Activated CD8-positive, alpha-beta memory T cell treated with anti-CD3 and anti-CD28 coated beads, Interleukin-2, amount 50 U/mL, for 48 hours (primary cell): ENCODE measurements at places on chromosomes 7 and 10.

GRCh38 chr7:87231258-87231657 lies 11.7 kb upstream of the TMEM243 start:
- no peak for DNase-seq

- no peak for DNase-seq
These were observed 7.6 kb downstream of the BPGM start for GRCh38 chr7:134654104-134654775.

GRCh38 chr7:158344706-158345300 lies 242.8 kb downstream of the PTPRN2 start:
- DNase-seq, result no peak

DNA sequence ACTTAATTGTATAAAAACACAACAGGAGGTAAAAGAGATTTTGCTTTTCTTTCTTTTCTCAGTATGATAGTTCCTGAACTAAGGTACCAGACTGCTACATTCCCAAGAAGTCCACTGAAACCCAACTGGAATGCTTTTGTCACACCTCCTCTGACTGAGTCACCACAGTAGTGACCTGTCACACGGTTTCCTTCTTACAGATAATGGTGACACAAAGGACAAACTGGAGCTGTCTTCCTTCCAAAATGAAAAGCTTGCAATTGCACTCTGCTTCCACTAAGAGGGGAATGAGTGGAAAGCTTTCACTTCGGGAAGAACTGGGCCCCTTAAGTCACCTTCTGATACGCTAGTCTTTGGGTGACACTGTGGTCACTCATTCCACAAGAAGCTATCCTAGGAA lies 122.2 kb downstream of the KMT2E start:
- DNase-seq, result no peak

DNA sequence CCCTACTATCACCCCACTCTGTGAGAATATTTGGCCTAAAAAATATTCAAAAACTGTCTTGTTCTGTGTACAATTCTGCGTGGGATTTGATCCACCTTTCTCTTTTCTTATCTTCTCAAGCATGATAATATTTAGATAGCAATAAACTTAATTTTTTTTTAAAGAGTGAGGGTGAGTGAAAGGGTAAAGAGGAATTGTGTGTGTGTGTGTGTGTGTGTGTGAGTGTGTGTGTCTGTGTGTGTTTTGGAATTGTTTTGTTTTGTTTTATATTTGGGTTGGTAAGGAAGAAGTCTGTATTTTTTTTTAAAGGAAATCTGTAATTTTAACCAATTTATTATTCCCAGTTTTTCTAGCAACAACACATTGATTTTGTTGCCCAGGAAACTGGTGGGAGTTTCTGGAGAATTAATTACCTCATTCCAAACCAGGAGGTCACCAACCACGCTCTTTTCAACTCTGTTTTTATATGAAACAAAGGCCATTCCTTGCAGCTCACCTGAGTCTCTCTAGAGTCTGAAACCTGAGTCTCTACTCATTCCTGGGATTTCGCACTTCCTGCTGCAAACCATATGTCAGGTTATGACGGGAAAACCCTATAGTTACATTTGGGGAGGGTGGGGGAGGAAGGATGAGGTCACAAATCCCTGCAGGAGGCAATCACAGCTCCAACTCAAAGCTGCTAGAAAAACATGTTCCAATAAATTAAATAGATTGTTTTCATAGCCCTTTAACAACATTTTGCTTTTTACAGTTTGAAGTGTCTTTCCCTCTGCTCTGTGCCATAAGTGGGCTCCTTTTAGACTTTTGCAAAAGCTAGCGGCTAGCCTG lies 38.1 kb upstream of the XPNPEP1 start:
- DNase-seq, result no peak

- no peak for DNase-seq
These were observed 239.2 kb downstream of the PARD3 start for GRCh38 chr10:34575882-34576281.

DNA sequence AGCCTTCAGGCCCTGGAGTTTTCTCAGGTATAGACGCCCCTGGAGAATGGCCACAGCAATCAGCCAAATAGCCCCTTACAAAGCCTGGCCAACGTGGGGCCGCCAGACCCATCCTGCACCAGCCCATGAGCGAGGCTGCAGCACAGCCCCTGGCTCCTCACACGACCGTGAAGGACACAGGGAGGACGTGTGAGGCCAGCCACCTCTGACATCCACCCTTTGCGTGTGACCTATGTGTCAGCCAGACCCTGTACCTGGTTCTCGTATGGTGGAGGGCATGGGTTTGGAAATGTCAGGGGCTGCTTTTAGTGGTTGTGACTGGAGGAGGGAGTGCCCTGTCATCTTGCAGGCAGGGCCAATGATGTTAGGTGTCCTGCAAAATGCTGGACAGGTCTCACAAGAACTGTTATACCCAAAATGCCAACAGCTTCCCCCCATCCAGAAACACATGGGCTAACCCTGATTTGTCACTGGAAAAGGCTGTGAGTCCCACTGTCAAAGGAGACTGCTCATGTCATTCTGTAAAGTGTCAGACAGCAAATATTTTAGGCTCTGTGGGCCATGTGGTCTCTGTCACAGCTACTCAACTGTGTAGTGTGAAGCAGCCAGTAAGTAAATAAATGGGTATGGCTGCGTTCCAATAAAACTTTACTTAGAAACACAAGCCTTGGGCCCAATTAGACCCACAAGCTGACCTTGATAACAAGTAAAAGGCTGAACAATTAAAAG lies 30.0 kb downstream of the NOD1 start:
- DNase-seq, result no peak

GRCh38 chr7:102190776-102191350 lies 95.8 kb upstream of the SH2B2 start:
- DNase-seq, result no peak

DNA sequence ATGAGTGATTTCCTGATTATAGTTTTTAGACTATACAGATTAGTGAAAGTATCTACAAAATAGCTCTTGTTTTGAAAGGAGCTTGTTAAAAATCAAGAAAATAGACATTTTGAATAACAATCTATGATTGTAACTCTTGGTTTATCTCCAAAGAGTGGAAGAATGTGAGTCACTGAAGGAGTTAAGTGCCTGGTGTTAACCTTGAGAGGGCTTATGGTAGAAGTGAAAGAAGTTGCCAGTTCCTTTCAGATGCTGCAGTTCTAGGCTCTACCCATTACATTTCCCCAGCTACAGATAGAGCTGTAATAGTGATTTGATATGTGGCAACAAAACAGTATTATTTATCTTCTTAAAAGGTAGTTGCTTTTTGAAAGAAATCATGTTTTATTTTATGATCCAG lies 12.7 kb downstream of the NRBF2 start:
- no peak for DNase-seq

DNA sequence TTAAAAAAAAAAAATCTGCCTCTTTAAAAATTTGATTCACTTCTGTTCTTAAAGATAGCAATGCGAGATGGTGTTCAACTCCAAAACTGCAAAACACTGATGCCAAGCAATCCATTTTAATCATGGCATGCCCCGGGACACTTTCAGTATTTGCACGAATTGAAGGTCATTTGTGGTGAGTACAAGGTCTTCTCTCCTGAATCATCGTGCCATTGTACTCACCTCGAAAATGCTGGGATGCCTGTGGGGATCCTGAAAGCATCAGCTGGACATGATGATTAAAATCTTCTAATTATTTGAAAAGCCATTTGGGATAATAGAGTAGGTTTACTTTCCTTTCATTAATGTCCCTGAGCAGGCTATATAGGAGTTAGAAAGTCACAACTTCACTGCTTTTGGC lies 125.1 kb upstream of the NRP1 start:
- DNase-seq, result no peak

GRCh38 chr10:62252051-62252450 lies 16.6 kb downstream of the RTKN2 start:
- no peak for DNase-seq

GRCh38 chr10:133028956-133029355 lies 58.8 kb upstream of the ADGRA1 start:
- no peak for DNase-seq

- DNase-seq, result no peak
These were observed 237.3 kb downstream of the SEMA3A start for GRCh38 chr7:83957333-83957732.

DNA sequence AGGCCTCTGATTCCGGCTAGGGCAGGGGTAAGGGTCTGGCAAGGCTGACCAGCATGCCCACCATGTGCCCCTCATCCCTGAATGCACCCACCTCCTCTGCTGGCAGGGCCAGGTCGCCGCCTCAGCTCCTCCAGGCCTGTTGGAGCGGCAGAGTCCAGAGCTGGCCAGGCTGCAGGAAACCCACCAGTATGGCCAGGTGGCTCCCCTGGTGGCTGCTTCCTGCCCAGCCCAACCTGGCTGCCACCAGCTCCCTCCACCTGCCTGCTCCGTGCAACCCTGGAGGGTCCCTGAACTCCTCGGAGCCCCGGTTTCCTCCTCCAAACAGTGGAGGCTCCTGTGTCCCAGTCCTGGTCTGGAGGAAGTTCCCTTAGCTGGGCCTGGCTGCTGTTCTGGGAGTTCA lies 39.6 kb downstream of the MICALL2 start:
- DNase-seq, result no peak

- no peak for DNase-seq
These were observed 44.7 kb upstream of the ZMIZ2 start for GRCh38 chr7:44703921-44704320.

DNA sequence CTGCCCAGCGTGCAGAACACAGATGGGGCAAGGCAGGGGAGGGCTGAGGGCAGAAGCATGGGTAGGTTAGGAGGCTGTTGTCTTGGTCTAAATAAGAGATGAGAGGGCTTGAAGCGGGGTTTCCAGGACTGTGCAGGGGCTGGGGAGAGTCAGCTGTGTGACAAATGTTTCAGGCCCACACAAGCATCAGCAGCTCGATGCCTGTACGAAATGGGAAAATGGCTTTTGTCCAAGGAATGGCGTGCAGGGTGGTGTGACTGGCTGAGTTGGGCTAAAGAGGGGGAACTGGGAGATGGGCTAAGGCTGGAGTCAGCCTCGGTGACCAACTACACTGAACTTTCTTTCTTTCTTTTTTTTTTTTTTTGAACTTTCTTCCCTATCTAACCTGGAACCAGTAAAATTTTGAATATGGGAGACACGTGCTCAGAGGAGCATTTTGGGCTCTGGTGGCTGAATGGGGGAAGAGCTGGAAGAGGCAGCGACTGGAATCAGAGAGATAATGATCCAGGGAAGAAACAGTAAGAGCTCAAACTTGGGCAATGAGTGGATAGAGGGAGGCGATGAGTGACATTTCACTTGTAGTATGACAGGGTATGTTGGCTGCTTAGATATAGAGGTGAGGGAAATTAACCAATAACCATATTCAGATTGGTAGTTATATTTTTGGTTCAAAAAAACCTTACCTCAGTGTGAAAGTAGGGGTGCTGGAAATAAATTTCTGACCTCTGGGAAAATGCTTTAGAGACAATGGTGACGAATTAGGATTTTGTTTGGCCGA lies 10.2 kb upstream of the EPHA1 start:
- DNase-seq, result no peak

GRCh38 chr7:111168182-111168581 lies 77.3 kb downstream of the LRRN3 start:
- DNase-seq, result no peak

GRCh38 chr10:13754277-13754676 lies 167.5 kb downstream of the PRPF18 start:
- DNase-seq, result no peak

- no peak for DNase-seq
These were observed 44.5 kb downstream of the FAM53B start for GRCh38 chr10:124699471-124700292.

DNA sequence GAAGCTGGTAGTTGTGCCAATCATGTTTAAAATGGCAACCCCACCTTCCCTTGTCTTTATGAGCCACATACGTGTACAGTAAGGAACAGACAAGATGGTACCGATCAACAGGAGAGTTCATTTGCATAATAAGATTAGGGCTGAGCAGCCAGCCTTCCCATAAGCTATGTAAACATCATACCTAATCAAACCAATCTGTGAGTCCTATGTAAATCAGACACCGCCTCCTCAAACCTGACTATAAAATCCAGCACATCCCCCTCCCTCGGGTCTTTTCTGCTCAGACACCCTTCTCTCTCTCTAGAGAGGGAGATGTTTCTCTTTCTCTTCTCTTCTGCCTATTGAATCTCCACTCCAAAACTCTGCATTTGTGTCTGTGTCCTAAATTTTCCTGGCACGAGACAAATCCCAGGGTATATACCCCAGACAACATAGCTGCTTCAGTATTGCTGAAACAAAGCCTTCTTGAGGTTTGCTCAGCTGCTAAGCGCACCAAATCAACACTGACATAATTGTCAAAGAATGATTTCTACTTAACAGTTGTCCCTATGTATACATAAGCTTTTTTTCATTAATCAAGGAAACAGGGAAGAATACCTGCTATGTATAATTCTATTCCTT lies 279.2 kb downstream of the THSD7A start:
- DNase-seq, result no peak

DNA sequence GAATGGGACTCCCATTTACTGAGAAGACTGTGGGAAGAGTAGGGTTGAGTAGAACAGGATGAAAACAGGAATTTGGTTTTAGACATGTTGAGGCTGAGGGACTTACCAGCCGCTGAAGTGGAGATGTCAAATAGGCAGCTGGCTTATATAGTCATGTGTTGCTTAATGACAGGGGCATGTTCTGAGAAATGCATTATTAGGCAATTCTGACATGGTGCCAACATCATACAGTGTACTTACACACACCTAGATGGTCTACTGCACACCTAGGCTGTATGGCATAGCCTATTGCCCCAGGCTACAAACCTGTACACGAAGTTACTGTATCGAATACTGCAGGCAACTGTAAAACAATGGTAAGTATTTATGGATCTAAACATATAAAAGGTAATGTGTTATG lies 17.5 kb downstream of the ARL3 start:
- DNase-seq, result no peak

DNA sequence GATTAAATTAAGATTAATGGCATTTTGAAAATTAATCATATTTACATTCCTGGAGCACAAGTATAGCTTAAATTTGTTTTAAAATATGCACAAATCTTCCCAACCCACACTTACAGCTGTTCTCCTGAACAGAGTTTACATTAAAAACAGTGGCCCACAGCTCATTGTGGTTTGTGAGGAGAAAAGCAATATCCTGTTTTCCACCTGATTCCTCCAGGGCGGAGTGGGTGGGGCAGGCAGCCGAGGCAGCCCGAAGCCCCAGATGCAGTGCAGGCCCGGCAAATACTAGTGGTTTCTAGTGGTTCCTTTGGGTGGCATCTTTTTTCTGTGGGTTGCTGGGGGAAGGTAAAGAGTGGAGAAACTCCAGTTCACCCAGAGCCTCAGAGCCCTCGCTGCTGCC lies 280.8 kb downstream of the ARHGAP12 start:
- no peak for DNase-seq

DNA sequence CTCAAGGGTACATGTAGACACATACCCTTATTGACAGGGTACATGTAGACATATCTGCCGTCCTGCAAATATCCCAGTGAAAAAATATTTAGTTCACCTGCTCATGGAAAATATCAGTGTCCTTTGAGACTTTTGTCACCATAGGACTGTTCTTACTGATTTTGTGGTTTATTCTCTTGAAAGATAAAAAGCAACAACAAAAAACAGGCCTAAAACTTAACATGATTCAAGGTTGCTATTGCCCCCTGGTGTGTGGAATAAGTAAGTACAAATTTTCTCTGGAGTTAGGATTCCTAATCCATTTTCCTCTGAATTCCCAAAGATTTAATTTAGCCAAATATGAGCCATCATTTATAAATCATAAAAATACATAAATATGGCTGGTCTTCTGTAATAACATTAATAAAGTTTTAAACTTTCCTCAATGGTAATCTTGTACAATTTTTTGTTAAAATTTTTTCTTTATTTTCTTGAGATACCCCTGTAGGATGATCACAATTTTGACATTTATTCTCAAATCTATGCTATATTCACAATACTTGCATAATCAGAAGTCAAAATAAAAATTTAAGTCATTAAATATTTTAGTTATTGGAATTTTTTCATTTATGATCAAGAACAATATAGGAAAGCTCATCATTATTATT lies 741.4 kb upstream of the POT1 start:
- no peak for DNase-seq
